ENCODE measurements at places on chromosomes 16 and 17. TPM values are rescaled to one million over a fixed set of nuclear protein-coding genes. Genes with fewer than 3 reads are reported as not detected.

DNA sequence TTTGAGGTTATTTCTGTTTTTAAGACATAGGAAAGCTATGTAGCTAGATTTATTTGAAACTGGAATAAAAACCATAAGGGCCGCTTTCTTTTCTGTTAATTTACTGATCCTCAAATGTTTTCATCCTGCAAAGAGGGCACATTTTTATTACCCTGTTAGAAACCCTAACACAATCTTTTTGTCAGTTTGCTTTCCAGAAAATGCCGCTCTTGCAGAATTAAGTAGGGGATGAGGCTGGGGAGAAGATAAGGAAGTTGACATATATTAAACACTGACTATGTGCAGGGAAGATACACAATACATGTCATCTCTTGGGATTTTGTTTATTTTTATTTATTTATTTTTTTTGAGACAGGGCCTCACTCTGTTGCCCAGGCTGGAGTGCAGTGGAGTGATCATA lies 15.7 kb downstream of the USP43 start:
- peaks cover 1% of the 10 kb centered on the region for H3K36me3 ChIP-seq
- no peak overlapping the region for H3K27ac ChIP-seq
- peaks cover 8% of the 10 kb centered on the region for H3K27me3 ChIP-seq
- peaks cover 6% of the 10 kb centered on the region for H3K4me1 ChIP-seq
- DNase-seq = no peak

- H3K36me3 ChIP-seq = no peaks in the 10 kb centered on the region
- no peak overlapping the region for H3K4me3 ChIP-seq
- H3K27ac ChIP-seq = no peak overlapping the region
- no peaks in the 10 kb centered on the region for H3K4me1 ChIP-seq
- no peak for DNase-seq
- H3K27me3 ChIP-seq = peaks cover 15% of the 10 kb centered on the region
Observed at GRCh38 chr17:77058016-77058415, 82.8 kb upstream of the SEC14L1 start.

DNA sequence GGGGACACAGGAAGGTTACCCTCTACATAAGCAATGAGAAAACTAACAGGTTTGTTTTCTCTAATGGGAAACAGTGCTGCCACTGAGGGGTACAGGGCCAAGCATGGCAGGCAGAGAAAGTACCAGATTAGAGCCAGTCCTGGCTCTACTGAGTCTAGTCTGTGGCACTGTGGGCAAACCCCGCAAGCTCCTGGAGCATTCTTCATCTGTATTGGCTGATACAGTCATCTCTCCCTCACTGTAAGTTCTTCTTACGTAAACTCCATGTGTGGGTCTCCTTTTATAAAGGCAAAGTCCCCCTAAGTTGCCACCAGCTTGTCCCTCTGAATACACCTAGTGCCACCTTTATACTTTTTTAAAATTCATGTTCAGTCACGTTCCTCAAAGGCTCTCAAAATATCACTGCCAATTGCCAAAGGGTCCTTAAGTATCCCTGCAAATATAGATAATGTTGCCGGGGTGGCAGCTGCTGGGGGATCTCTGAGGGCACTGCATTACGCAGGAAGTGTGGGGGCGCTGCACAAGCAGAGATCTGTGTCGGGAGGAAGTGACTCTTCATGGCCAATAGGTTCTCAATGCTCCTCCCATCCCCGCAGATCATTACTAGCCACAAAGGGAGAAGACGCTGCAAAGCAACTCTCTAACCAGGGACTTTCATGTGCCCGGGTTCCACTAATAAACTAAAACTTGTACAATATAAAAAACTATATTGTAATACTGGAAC lies 18.8 kb downstream of the XPO6 start:
- H3K36me3 ChIP-seq = peaks cover 47% of the 10 kb centered on the region
- peak overlapping the region; percentile 74 for H3K4me3 ChIP-seq
- DNase-seq = peak; percentile 91
- H3K27ac ChIP-seq = peak overlapping the region; percentile 98
- H3K27me3 ChIP-seq = no peaks in the 10 kb centered on the region
- peaks cover 85% of the 10 kb centered on the region for H3K4me1 ChIP-seq

DNA sequence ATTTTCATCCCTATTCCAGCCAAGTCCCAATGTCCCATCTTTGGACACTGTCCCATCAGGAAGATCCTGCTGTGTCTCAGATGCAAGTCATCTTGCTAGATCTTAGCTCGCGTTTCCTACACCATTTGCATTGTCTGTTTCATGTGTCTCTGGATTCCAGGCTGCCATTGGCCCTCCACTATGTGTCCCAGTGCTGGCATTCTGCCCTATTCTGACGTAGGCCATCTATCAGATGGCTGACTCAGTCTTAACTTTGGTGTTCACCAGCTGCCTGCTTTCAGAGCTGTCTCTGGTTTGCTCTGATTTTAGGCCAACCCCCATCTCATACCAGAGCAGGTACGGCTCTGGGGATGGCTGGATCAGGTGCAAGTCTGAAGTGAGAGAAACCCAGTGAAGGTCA lies 300.9 kb upstream of the ASIC2 start:
- no peak overlapping the region for H3K4me3 ChIP-seq
- no peaks in the 10 kb centered on the region for H3K36me3 ChIP-seq
- no peak for DNase-seq
- no peaks in the 10 kb centered on the region for H3K4me1 ChIP-seq
- no peak overlapping the region for H3K27ac ChIP-seq

DNA sequence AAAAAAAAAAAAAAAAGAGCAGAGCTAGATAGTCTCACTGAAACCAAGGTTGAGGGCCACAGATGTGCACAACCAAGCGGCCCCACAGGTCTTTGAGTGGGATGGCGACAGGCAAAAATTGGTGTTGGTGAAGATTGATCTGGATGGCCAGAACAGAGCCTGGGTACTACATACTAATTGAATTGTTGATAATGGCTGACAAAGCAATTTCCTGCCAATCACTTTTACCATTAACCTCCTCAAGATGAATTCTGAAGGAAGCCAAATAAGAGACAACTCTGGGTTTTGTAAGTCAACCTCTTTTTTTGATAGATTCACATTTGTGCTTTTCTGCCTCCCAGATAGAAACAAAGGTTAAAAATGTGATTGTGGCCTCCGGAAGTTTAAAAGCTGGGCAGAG lies 19.4 kb upstream of the HS3ST3B1 start:
- H3K27me3 ChIP-seq = peaks cover 17% of the 10 kb centered on the region
- H3K27ac ChIP-seq = no peak overlapping the region
- peaks cover 1% of the 10 kb centered on the region for H3K36me3 ChIP-seq
- no peak for DNase-seq
- H3K4me1 ChIP-seq = no peaks in the 10 kb centered on the region
- H3K4me3 ChIP-seq = no peak overlapping the region

DNA sequence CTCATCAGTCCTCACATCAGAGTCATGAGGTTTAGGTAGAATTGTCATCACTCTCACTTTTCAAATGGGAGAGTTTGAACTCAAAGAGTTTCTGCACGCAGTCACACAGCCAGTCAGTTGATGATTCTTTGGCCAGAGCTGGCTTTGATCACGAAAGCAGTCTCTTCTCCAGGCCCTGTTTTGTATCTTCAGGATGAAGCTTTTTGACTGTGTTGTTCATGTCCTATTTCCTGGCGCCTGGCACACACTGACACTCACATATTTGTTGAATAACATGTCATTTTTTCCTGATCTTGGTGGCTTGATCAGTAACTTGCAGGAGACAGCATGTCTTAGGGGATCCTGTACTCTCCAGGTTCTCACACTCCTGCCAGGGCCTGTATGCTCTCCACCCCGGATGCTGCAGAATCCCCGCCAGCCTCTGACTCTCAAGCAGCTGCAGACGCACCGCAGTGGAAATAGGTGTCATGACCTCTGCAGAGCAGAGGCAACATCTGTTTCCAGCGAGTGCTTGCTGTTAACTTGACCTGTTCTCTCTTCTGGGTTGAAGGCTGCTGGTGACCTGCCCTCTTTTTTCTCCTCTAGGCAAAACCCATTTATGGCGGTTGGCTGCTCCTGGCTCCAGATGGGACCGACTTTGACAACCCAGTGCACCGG lies 33.0 kb downstream of the MPRIP start:
- no peak for DNase-seq
- no peak overlapping the region for H3K4me3 ChIP-seq
- no peaks in the 10 kb centered on the region for H3K27me3 ChIP-seq
- peaks cover 12% of the 10 kb centered on the region for H3K36me3 ChIP-seq

- H3K4me1 ChIP-seq = no peaks in the 10 kb centered on the region
- H3K27me3 ChIP-seq = peaks cover 18% of the 10 kb centered on the region
- DNase-seq = no peak
- no peak overlapping the region for H3K27ac ChIP-seq
Observed at GRCh38 chr17:58066401-58066800, 16.8 kb upstream of the DYNLL2 start.

DNA sequence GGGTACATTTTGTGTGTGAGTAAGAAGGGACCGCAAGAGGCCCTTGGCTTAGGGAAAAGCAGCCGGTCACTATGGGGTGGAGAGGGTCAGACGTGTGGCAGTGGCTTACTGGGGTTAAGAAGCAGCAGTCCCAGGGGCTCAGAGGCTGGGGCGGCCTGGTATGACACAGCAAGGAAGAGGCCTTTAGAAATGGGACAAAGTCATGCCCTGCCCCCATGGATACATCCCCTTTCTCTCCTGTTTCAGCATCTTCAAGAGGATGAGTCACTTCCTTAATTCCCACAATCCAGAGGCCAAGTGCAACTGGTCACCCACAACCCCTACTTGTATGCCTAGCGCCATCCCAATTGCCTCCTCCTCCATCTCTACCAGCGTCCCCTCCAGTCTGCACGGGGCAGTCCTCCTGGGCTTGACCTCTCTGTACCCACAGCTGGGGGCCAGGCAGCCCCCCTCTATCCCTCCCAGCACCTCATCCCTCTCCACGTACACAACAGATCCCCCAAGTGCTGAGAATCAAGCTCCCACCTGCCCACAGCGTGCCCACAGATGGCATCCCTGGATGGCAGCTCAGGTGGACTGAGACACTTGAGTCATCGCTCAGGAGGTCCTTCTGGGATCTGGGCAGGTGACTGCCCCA lies 6.9 kb upstream of the EFTUD2 start:
- no peaks in the 10 kb centered on the region for H3K36me3 ChIP-seq
- H3K27ac ChIP-seq = no peak overlapping the region
- H3K27me3 ChIP-seq = peaks cover 15% of the 10 kb centered on the region
- peaks cover 11% of the 10 kb centered on the region for H3K4me1 ChIP-seq
- no peak overlapping the region for H3K4me3 ChIP-seq

DNA sequence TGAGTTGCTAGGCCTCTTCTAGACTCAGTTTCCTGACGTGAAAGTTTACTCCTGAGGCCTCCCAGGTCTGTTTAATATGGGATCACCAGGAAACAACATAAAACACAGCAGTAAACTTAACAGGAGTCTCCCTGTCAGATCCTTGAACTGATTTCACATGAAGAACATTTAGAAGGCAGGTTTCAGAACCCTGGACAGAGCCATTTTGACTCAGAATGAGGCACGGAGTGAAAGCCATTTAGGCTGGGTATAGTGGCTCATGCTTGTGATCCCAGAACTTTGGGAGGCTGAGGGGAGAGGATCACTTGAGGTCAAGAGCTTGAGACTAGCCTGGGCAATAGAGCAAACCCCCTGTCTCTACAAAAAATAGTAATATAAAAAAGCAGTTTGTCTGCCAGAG lies 289.1 kb downstream of the CA10 start:
- H3K4me3 ChIP-seq = no peak overlapping the region
- no peak overlapping the region for H3K27ac ChIP-seq
- no peaks in the 10 kb centered on the region for H3K27me3 ChIP-seq
- H3K4me1 ChIP-seq = no peaks in the 10 kb centered on the region
- H3K36me3 ChIP-seq = no peaks in the 10 kb centered on the region

DNA sequence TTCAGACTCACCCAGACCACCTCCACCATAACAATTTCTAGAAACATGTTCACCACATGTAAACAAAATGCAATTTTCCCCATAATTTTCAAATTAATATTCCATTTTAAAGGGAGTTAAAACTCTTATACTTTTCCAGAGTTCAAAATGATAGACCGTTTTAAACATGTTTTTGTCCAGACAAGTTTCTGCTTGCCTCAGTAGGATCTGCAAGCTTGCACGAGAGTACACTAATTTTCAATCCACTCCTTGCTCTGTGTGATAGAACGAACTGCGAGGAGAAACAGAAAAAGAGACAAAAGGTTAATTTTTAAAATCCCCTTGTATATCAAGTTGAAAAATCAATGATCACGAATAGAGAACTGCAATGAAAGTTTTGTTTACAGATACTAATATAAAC lies 7.1 kb downstream of the FAHD1 start:
- H3K36me3 ChIP-seq = no peaks in the 10 kb centered on the region
- no peak for DNase-seq
- peaks cover 9% of the 10 kb centered on the region for H3K4me1 ChIP-seq
- H3K4me3 ChIP-seq = no peak overlapping the region
- no peaks in the 10 kb centered on the region for H3K27me3 ChIP-seq

OR2C1 gene
- not detected for total RNA-seq

PRKCB gene
- 98.5 TPM for total RNA-seq

TNFSF13 gene
- total RNA-seq = 2.2 TPM

NPW gene
- total RNA-seq = 1.1 TPM

CDH3 gene
- total RNA-seq = 0.73 TPM

LHX1 gene
- total RNA-seq = not detected

All from activated CD8-positive, alpha-beta memory T cell treated with anti-CD3 and anti-CD28 coated beads, Interleukin-2, amount 10 ng/mL, durations not matched to agents 7 days and 5 days (primary cell).